ENCODE measurements at places on chromosomes 3 and 15.
A peak's percentile ranks its signal among the peaks of the same experiment; 100 is the strongest.

GRCh38 chr15:34944936-34945335 is 24.6 kb downstream of the AQR start:
- no peak for DNase-seq

DNA sequence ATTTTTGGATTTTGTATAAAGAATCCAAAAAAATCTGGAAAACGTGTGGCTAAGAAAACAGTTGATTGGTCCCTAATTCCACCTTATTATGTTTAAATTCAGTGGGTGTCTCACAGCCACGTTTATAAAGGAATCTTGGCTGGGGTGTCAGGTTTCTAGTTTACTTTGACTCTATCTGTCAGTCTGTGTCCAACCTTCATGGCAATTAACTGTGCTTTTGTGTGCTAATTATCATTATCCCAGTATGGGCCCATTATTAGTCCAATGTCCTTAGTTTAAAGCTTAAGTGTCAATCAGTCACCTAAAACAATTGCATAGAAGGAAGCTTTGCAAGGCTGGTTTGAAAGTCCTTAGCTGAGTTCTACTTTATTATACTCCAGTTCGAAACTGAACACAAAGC is 3.7 kb upstream of the CNTN4 start:
- no peak for DNase-seq

GRCh38 chr3:186923241-186923640 is 7.1 kb upstream of the ST6GAL1 start:
- no peak for DNase-seq

DNA sequence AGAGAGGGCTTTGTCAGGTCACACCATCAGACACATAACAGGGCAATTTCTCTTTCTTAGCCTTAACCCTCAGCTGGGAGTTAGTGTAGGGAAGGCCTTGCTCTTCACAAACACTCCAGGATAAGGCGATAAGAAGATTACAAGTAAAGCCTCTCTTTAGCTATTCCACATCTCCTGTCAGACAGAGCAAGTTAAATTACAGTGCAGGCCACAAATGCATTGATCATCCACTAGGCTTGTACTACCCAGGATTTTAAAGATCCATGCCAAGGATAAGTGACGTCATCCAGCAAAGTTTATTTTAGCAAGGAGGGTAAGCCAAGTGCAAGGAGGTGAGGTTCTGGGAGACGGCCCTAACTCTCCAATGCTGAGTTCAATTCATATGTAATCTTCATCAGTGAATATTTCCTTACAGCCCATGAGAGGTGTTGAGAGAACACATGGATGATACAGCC is 890.6 kb upstream of the NR2F2 start:
- no peak for DNase-seq

DNA sequence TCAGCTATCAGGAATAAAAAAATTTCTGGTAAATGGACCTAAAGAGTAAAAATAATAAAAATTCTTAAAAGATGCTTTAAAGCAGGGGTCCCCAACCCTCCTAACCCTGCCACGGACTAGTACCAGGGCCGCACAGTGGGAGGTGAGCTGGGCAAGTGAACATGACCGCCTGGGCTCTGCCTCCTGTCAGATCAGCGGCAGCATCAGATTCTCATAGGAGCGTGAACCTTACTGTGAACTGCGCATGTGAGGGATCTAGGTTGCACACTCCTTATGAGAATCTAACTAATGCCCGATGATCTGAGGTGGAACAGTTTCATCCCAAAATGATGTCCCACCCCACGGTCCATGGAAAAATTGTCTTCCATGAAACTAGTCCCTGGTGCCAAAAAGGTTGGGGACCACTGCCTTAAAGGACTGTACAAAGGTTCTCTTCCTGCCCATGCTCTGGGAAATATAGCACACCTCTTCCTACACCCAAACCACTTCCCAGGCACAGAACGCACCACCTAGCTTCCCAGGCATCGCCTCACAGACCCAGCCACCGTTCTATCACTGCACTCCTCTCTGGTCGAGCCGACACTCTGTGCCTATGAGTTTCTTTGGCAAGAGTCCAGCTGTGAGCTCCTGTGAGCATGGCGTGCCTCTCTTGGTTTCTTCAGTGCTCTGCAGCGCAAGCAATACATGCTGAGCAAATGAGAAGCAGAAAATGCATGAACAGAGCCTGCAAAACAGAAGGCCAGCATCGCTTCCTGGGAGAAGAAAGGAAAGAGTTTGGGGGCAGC is 104.9 kb downstream of the OCA2 start:
- no peak for DNase-seq

DNA sequence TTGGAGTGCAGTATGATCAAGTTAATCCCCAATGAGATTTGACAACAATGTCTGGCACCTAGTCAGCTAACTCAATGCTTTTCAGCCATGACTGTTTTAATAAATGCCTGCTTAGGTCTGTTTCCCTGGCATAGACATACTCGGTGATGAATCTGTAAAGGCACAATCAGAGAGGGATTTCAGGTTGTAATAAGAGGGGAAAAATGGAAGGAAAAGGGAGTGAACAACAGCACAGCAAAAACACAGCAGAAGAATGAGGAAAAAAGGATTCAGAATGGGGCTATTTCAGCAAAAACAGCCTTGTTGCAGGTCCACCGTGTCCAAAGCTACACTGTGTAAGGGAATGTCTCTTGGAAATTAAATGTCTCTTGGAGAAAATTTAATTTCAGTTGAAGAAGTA is 19.3 kb upstream of the CHD2 start:
- DNase-seq = no peak

GRCh38 chr3:182412066-182412465 is 381.2 kb upstream of the ATP11B start:
- DNase-seq = no peak

GRCh38 chr3:89411201-89411600 is 303.8 kb downstream of the EPHA3 start:
- DNase-seq = no peak

DNA sequence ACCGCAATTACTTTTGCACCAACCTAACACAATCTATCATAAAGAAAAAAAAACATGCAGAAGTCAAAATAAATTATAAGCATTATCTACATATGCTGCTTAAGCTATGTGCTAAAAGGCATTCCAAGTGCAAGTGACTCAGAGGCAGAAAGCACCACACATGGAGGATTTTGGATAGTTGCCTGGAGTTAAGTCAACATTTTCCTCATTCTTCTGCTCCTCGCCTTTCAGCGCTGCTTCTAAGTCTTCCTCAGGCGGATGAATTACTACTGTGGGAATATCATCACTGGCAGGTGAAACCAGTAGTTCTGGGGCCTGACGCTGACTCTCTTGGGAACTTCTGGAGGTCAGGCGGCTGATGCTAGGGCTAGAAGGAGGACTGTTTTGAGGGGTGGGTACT is 53.1 kb downstream of the SLC4A7 start:
- DNase-seq = no peak

DNA sequence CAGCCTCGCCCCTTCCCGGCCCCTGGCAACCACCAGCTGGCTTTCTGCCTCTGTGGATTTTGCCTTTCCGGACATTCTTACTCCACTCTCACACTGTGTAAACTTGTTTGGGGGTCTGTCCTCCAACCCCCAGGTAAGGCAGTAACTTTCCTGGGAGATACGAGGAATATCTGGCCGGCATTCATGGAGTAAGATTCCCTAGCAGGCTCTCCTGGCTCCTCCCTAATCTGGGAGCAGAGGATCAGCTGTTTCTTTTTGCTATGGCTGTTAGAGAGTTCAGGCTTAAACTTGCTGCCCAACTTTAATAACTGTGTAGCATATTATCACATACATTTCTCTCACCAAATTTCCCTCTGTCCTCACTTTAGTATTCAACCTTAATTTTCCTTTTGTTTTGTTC is 64.3 kb downstream of the IGF2BP2 start:
- no peak for DNase-seq

- no peak for DNase-seq
These were observed 299.9 kb downstream of the SLC9A9 start for GRCh38 chr3:143548393-143548792.

- no peak for DNase-seq
These were observed 84.0 kb downstream of the CFAP20DC start for GRCh38 chr3:58965865-58966264.

- DNase-seq = no peak
These were observed 79.6 kb downstream of the RTP4 start for GRCh38 chr3:187447737-187448136.

DNA sequence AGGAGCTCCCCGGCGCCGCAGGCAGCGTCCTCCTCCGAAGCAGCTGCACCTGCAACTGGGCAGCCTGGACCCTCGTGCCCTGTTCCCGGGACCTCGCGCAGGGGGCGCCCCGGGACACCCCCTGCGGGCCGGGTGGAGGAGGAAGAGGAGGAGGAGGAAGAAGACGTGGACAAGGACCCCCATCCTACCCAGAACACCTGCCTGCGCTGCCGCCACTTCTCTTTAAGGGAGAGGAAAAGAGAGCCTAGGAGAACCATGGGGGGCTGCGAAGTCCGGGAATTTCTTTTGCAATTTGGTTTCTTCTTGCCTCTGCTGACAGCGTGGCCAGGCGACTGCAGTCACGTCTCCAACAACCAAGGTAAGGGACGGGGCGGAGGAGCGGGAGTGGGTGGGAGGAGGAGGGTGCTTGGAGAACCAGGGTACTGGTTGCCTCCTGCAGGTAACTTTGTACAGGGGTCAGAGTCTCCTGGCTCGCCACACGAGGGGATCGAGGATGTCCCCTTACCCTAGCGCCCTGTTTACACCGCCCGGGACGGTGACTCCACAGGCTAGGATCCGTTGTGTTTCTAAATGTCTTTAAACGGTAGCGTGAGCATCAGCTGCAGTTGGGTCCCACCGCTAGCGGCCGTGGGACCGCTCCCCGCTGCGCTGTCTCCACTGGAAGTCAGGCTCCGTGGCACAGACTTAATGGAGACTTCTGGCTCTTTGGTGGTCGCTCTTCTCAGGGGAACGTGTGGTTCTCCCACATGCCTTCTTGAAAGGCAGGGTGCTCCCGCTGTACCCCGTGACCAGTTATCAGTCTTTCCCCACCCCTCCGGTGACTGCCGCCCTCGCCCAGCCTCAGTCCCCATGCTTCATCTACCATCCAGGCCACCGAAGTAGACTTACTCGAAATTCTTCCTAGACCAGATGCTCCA is 515 bp downstream of the EPHA6 start:
- DNase-seq = peak; percentile 24

GRCh38 chr3:52784021-52784621 is 6.7 kb downstream of the ITIH1 start:
- DNase-seq = no peak

- DNase-seq = no peak
These were observed 85.3 kb upstream of the GOLGA8J start for GRCh38 chr15:29997499-29997898.

- no peak for DNase-seq
These were observed 42.4 kb upstream of the ETV5 start for GRCh38 chr3:186151077-186151971.

DNA sequence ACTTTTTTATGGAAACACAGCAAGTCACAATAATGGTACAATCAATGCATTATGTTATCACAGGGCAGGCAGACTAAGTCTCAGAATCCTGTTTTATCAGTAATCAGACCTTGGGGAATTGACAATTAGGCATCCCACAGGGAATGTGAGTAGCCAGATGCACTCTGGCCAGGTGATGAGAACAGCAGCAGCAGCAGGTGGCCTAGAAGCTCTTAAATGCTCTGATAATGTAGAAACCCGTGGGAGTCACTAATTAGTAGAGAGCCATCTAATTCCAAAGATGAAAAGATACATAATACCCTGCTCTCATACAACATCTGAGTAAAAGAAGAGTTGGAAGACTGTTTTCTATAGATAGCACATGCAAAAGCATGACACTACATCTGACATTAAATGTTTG is 12.6 kb downstream of the CEP152 start:
- no peak for DNase-seq

- DNase-seq = no peak
These were observed 15.2 kb upstream of the EID1 start for GRCh38 chr15:48862705-48863104.

- no peak for DNase-seq
These were observed 39.6 kb upstream of the SYN2 start for GRCh38 chr3:11964553-11964952.

GRCh38 chr3:143142354-143142753 is 22.8 kb downstream of the CHST2 start:
- DNase-seq = no peak

DNA sequence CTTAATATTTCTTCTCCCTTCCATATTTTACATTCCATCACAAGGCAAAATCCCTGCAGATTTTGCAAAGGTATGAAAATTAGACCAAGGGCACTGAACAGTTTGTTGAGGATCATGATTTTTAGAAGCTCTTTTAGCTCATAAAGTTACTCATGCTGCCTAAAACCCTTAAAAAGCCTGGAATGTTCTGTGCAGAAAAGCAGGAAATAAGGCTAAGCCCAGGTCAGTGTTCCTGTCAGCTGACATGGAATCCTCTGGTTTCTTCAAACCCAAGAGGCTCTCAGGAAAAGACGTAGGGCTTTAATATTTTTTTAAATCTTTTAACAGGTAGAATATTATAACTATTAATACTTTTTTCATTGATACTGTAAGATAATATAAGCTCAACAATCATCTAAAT is 8.2 kb downstream of the CBLB start:
- no peak for DNase-seq

DNA sequence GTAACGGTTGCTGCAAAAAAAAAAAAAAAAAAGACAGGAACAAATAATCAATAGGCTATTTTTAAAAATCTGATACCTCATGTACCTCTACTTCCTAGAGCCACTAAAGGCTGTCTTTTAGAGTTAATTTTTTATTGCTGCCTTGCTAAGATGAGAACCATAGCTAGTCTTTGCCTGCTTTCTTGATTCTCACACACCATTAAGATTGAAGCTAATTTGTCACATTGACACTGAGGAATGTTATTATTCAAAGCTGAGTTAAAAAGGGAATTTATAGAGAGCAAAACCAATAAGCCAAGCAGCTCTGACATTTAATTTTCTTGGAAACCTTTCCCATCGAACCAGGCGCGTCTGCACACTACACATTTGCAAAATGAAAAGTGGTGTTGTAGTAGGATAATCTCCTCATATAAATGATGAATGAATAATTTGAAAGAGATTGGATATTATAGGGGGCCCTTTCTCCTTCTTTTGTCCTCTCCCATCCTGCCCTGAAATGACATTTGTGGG is 149.7 kb downstream of the TMEM108 start:
- DNase-seq = no peak

- DNase-seq = no peak
These were observed 74.5 kb upstream of the UBE2E2 start for GRCh38 chr3:23128655-23129054.

- DNase-seq = no peak
These were observed 136.1 kb upstream of the LIPC start for GRCh38 chr15:58295637-58296215.

DNA sequence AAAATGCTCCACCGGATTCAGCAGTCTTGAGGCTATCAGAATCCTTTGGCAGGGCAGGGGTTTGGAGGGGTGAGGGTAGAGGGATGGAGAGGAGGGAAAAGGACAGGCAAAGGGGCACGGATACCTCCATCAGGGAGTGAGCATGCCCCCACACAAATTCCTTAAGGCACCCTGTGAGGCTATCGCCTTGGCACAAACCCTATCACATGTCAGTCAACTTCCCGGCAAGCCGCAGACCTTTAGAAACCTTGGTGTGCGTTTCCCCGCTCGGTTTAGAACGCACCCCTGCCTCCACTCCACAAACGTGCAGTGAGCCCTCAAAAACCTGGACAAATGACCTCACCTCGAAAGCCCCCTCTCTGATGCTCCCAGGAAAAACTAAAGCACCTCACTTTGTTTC is 422 bp upstream of the SETMAR start:
- DNase-seq = no peak

Data from C1 segment of cervical spinal cord (tissue), 14 donors.